Muscle of leg (tissue), 16 donors: ENCODE measurements at places on chromosomes 7 and 10. TPM values are rescaled to one million over a fixed set of nuclear protein-coding genes. Genes with fewer than 3 reads are reported as not detected.

GRK5 gene
- 21.4 TPM for total RNA-seq

PLAU gene
- 21.4 TPM for total RNA-seq

DDC gene
- total RNA-seq, result 0.09 TPM

METTL27 gene
- 1.7 TPM for total RNA-seq

PILRA gene
- total RNA-seq, result 1.3 TPM

FAM25G gene
- not detected for total RNA-seq

CLRN3 gene
- 0.09 TPM for total RNA-seq

HTR5A gene
- total RNA-seq, result not detected

DNAJC12 gene
- total RNA-seq, result 8.5 TPM

ADAM12 gene
- 16.0 TPM for total RNA-seq

FAM25C gene
- total RNA-seq, result not detected
